ENCODE measurements at places on chromosomes 7 and 10. TPM values are rescaled to one million over a fixed set of nuclear protein-coding genes. Genes with fewer than 3 reads are reported as not detected.
A peak's percentile ranks its signal among the peaks of the same experiment; 100 is the strongest.

GRCh38 chr7:134522601-134523000 lies 4.8 kb upstream of the AKR1B10 start:
- no peak for DNase-seq

RNF148 gene
- total RNA-seq, result not detected

- DNase-seq, result no peak
These were observed 31.6 kb downstream of the ZFAND4 start for GRCh38 chr10:45640941-45641340.

NAT16 gene
- total RNA-seq, result not detected

TRPV6 gene
- total RNA-seq, result not detected

DNA sequence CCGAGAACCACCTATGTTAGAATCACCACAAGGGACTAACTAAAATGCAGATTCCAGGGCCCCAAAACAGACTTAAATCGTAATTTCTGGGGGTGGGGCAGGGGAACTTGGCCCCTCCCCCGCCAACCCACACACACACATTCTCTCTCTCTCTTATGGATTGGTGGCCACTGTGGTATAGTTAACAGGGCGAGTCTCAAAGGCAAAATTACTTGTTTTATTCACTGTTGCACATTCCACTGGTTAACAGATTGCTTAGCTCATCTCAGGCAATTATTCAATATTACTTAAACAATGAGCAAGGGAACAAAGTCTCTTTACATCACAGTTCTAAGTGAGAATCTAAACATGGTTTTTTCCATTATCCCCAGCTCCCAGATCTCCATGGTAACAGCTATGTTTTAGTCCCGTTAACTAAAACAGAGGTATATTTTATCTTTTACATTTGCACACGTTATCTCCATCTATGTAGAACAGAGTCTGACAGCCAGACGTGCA lies 38.5 kb downstream of the IGF2BP3 start:
- no peak for DNase-seq

MPLKIP gene
- 39.0 TPM for total RNA-seq

DNA sequence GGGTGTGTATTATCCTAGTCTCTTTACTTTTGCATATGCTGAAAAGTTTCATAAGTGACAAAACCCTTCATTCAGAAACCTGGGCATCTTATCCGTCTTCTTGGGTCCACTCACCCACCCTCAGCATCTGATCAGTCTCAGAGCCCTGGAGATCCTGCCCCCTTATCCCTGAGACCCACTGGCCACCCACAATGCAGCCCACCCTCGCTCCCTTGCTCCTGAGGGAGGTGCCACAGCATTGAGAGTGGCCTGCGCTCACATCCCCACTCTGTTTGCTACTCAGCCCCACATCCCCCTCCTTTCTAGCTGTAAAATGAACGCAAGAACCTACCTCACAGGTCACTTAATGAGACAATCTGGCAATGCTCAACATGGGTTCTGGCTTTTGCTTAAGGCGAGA lies 27.3 kb downstream of the PDIA4 start:
- DNase-seq, result no peak

GRCh38 chr10:131847241-131847783 lies 53.5 kb upstream of the PPP2R2D start:
- DNase-seq, result no peak

GRCh38 chr10:34231441-34232180 lies 583.5 kb downstream of the PARD3 start:
- no peak for DNase-seq

DNA sequence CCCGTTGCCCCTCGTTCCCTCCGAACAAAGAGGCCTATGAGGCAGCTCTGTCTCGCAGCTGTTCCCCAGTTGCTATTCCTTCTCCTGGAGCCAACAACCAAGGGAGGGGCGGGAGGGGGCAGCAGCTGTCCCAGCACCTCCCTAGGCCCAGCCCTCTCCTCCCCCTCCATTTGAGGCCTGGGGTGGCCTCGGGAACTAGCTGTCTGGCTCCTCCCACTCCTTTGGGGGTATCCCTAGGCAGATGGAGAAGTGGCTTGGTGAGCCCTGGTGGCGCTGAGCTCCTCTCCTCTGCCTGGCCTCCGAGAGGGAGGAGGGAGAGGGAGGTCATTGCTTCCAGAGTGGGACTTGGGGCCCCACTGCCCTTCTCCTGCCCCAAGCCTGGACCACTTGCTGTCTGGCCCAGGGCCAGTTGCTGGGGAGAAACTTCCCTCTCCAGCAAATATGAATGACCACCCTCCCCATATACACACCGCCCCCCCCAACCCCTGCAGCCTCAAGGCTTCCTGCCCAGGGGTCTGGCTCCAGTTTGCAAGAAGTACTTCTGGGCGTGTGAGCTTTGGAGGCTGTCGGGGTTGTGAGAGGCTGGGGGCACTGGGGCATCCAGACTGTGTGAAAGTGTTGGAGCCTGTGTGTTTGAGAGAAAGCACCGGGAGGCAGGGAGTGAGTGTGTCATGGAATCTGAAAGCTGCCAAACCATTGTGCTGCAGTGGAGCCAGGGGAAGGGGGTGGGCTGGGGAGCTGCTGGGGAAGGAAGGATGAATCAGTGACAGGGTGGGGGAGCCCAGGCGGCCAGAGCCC lies 3.1 kb downstream of the FLNC start:
- no peak for DNase-seq

SPDYE2 gene
- total RNA-seq, result not detected

TYW1 gene
- 17.7 TPM for total RNA-seq

GRCh38 chr7:87818336-87818735 lies 57.8 kb downstream of the SLC25A40 start:
- DNase-seq, result no peak

GRCh38 chr7:88140947-88141346 lies 78.9 kb downstream of the SRI start:
- DNase-seq, result no peak

ABLIM1 gene
- total RNA-seq, result 37.9 TPM

DNA sequence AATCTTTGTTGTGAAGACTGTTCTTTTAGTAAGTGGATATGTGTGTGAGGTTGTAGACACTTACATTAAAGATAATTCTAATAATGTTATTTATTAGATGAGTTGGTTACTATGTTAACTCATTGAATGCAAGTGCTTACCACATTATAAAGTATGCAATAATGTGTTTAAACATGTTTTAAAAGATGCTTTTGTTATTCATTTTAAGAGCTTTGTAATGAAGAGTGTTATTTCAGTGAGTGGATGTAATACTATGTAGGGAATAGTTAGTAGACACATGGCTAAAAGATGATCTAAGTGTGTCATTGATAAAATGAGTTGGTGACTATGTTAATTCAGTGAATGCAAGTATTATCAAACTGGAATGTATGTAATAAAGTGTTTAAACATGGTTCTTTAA lies 70.0 kb upstream of the VOPP1 start:
- DNase-seq, result no peak

NEUROG3 gene
- not detected for total RNA-seq

GRCh38 chr10:118701529-118702323 lies 53.0 kb downstream of the CACUL1 start:
- no peak for DNase-seq

DNA sequence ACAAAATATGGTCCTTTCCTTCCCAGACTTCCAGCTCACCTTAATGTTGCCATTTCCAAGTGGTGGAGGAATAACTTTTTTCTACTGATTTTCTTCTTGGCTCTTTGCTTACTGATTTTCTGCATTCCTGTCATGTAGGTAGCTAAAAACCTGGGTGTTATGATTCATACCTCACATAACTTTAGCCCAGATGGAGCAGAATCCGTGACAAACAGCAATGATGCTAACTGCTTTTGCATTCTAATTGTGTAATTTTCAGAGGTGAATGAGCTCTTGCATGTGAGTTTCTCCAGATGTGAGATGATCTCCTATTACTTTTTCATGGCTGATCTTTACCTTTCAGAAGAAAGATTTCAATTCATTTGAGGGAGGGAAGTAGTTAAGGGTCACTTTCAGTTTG lies 43.4 kb downstream of the WDR11 start:
- DNase-seq, result no peak

ZDHHC6 gene
- 43.2 TPM for total RNA-seq

DNA sequence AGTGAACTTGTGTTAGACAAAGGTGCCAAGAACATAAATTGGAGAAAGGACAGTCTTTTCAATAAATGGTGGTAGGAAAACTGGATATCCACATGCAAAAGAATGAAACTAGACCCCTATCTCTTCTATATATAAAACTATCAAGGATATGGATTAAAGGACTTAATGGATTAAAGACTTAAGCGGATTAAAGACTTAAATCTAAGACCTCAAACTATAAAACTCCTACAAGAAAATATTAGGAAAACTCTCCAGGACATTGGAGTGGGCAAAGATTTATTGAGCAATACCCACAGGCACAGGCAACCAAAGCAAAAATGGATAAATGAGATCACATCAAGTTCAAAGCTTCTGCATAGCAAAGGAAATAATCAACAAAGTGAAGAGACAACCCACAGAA lies 242.9 kb upstream of the MEOX2 start:
- no peak for DNase-seq

GRCh38 chr7:150926066-150926465 lies 52.1 kb downstream of the KCNH2 start:
- DNase-seq, result no peak

SFMBT2 gene
- 27.7 TPM for total RNA-seq

IRF5 gene
- 26.0 TPM for total RNA-seq

GRCh38 chr10:25226775-25227682 lies 52.2 kb downstream of the GPR158 start:
- DNase-seq, result no peak

DNA sequence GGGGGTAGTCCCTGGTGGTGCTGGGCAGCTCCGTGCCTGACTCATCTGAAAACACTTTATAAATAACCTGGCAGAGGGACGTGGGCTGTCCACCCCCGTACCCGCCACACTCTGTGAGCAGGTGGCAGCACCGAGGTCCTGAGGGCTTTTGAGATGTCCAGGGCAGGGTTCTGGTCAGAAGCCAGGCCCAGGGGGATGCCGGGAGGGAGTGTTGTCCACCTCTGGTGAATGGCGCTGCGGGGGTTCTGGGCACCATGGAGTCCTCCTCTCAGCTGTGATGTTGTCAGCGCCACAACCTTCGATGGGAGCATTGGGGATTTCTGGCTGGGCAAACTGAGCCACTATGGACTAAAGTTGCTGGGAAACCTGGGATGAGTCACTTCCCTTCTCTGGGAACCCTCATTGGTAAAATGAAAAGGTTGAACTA lies 27.4 kb upstream of the GOLGA7B start:
- DNase-seq, result no peak

GRCh38 chr10:27464993-27465392 lies 39.1 kb upstream of the RAB18 start:
- no peak for DNase-seq

DNA sequence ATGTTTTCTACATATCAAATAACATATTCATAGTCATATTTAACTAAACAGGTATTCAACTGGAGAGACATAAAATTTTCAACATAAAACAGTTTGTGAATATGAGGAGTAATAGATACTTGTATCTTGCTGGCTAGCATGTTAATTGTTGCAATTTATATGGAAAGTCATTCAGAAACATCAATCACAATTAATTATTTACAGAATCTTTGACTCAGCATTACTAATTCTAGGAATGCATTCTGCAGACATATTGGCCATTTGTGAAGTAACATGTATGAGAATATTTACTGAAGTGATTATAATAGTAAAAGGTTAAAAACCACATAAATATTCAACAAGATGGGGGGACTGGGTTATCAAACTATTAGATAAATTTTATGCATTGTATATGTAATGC lies 203.7 kb downstream of the TSPAN12 start:
- no peak for DNase-seq

SLC16A12 gene
- total RNA-seq, result not detected

CRYGN gene
- not detected for total RNA-seq

COL1A2 gene
- 1.4 TPM for total RNA-seq

DNA sequence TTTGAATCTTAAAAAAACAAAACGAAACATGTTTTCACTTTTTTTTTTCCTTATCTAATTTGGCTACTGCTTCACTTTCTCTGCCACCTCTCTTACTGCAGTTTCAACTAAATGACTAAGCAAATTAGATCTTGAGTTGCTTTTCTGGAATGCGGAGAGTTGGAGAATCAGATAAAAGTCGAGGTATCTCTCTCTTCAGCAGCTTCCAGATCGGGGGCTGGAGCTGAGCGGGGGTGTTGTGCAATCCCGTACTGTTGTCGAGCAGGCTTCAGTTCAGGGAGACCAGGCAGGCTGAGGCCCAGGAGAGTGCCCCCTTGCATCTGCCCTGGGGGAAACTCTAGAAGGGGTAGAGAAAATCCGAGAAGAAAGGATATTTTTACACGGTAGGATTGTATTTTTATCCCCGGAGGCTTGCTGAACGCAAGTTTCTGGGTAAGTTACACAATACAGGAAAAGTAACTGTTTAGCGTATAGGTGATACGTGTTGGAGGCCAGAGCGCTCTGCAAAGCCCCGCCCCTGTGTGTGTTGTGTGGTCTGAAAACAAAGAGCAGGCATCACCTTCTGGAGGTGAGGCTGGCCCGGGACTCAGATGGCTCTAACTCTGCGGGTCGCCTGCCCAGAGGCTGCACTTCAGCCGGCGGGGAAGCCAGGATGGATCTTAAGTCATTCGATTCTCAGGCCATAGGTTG lies 116.6 kb downstream of the KLF6 start:
- peak; percentile 34 for DNase-seq

DNA sequence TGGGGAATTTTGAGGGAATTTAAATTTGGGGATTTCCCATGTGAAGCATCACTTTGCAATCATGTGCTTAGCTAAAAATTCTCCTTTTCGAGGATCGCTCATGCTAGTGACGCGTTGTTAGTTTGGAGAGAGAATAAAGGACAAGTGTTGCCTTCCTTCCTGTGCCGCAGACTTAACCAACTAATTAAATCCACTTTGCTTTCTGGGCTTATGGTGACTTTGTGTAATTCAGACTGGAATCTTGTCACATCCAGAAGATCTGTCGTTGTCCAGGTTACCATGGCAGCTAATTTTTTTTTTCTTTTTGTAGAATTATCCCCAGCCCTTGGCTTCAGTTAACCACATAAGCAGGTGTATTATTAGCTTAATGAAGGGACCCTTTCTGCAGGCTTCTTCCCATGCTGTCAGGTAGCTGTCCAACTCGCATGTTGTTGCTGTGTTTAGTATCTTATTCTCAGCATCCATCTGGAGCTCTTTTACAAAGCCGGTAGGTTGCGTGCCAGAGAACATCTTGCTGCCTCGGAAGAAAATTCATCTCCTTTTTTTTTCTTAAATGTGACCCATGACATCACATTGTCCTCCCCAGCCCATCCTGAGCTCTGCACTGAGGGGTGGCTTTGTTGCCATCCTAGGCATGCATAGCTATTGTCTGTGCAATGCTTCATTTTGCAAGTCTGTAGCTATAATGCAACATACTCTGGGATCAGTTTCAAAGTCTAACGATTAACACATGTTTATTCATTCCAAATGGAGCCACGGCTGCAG lies 47.2 kb upstream of the NRP1 start:
- no peak for DNase-seq

OR13A1 gene
- total RNA-seq, result not detected

- no peak for DNase-seq
These were observed 192.9 kb downstream of the PTPN20 start for GRCh38 chr10:47104151-47104605.

GRCh38 chr10:128178302-128178958 lies 52.2 kb upstream of the MKI67 start:
- peak; percentile 46 for DNase-seq

POT1 gene
- total RNA-seq, result 29.7 TPM

DNA sequence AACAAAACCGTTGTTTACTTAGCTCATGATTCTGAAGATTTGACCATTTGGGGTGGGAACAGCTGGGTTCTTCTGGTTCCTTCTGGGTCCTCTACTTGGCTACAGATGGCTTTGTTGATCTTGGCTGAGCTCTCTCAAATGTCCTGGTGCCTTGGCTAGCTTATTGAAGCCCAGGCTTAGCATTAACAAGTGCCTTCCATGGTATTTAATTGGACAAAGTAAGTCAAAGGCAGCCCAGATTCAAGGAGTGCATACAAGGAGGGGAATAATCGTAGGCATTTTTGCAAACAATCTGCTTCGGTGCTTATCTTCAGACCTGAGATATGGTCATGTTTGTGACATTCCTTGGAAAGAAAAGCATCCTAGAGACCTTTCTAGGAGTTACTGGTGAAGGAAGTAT lies 81.4 kb downstream of the ADCYAP1R1 start:
- DNase-seq, result no peak
